GM12891 (cell line): ENCODE measurements at places on chromosomes 5 and 9.

- no peak for DNase-seq
These were observed 73.4 kb upstream of the CDH6 start for GRCh38 chr5:31119938-31120641.

DNA sequence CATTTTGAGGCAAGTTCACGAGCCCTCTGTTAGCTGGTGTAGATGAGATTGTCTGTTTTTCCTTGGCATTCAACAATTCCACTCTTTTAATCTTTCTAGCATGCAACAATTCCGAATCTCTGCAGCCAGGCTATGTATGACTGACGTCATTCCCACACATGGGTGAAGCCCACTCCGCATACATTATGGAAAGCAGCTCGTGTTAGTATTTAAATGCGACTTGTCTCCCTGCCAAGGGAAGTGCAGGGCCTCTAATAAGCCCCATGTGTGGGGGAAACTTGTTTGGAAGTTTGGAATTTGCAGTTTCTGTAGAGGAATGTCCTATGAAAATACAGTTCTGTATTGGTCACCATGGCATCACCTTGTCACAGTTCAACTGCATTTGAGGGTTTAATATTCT, 146.0 kb upstream of the FBXL7 start:
- DNase-seq = no peak

GRCh38 chr5:73861313-73861988, 235.5 kb downstream of the ARHGEF28 start:
- no peak for DNase-seq

DNA sequence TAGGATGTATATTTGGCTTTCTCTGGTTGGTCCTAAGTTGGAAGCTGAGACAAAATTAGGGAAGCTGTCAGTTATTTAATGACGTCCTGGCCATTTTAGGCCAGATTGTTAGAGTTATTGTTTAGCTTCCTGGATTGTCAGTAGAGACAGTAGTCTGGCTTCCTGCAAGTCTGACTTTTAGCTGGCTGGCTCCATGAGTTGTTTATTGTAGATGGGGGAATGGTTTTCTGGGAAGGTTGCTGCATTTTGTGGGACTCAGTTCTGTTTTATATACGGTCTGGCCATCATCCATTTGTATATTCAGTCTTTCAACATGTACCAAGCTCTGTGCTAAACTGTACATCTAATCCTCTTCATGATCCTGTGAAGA, 68.3 kb downstream of the SGCD start:
- DNase-seq = no peak

GRCh38 chr9:82890401-82890800, 172.5 kb downstream of the RASEF start:
- DNase-seq = no peak

- DNase-seq = no peak
These were observed 148.7 kb downstream of the RFK start for GRCh38 chr9:76245518-76245917.

DNA sequence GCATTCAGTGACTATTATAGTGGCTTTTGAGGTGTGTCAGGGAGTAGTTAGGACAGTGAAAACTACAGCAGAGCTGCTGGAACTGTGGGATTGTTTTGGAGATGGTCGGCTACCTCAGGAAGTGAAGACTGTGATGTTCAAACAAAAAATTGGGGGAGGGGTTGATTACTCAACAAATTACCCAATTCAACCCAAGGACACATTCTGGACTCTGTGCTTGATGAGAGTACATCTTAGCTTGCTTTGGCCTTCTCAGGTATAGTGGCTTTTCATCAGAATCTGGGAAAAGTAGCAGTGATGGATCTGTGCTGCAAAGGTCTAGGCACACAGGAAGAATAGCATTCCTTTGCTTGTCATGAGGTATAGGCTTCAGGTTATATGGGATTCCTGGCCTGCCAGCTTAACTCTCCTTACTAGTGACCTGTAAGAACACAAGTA, 47.0 kb downstream of the SLC44A1 start:
- no peak for DNase-seq

- no peak for DNase-seq
These were observed 42.9 kb downstream of the GPBP1 start for GRCh38 chr5:57216714-57217113.
